ENCODE measurements at places on chromosomes 5 and 9.

- no peaks in the 10 kb centered on the region for H3K4me1 ChIP-seq
- no peaks in the 10 kb centered on the region for H3K36me3 ChIP-seq
- H3K27ac ChIP-seq = no peak overlapping the region
- no peak overlapping the region for H3K4me3 ChIP-seq
- no peaks in the 10 kb centered on the region for H3K27me3 ChIP-seq
These were observed 3.5 kb upstream of the NEK6 start for GRCh38 chr9:124254261-124254682.

- no peak overlapping the region for H3K4me3 ChIP-seq
- H3K27ac ChIP-seq = no peak overlapping the region
- H3K27me3 ChIP-seq = no peaks in the 10 kb centered on the region
- H3K36me3 ChIP-seq = no peaks in the 10 kb centered on the region
- no peaks in the 10 kb centered on the region for H3K4me1 ChIP-seq
These were observed 15.5 kb upstream of the PAIP1 start for GRCh38 chr5:43572357-43572756.

- no peaks in the 10 kb centered on the region for H3K27me3 ChIP-seq
- no peak overlapping the region for H3K27ac ChIP-seq
- H3K36me3 ChIP-seq = no peaks in the 10 kb centered on the region
- H3K4me3 ChIP-seq = no peak overlapping the region
These were observed 50.9 kb downstream of the AP3B1 start for GRCh38 chr5:78243639-78244038.

DNA sequence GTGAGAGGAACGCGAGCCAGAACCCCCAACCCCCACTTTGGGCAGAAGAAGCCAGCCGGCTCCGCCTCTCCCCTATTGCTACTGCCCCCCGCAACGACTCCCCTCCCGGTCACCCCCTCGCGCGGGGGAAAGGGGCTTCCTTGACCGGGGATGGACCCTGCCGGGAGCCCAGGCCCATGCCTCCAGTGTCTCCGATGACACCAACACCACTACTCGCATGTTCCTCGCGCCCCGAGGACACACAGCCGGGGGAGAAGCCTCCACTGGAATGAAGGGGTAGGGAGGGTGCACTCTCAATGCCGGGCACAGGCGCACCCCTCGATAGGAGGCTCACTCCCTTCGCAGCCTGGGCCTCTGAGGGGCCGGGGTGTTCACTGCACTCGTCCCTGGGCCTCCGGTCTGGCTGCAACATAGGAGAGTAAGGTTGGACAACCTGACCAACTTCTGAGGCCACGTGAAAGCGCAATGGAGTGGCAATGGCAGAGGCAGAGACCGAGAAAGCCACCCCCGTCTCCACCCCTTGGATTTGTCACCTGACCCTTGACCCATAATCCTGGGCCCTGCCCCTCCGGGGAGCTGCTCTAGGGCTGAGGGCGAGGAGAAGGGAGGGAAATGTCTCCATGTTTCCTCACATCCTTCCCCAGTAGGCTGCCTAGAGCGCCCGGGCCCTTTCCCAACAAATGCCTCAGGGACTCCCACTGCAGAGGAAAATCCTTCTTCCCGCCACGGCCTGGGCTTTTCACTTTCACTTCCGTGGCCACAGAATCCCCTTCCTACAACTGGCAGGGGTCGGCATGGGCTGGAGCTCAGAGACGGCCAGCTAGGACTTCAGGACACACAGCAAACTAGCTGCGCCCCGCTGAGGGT lies 1.1 kb upstream of the CNTFR start:
- peaks cover 13% of the 10 kb centered on the region for H3K27me3 ChIP-seq
- H3K4me3 ChIP-seq = peak overlapping the region; percentile 73
- DNase-seq = no peak

- no peaks in the 10 kb centered on the region for H3K36me3 ChIP-seq
- peak overlapping the region; percentile 7 for H3K27ac ChIP-seq
- no peaks in the 10 kb centered on the region for H3K27me3 ChIP-seq
These were observed 71.1 kb upstream of the NEURL1B start for GRCh38 chr5:172569861-172570558.

Measured in breast epithelium (tissue), 4 donors.